CD4-positive, alpha-beta T cell treated with Interleukin-2 at 100 ng/mL for 4 hours (primary cell): ENCODE measurements at places on chromosomes 12 and 14.

DNA sequence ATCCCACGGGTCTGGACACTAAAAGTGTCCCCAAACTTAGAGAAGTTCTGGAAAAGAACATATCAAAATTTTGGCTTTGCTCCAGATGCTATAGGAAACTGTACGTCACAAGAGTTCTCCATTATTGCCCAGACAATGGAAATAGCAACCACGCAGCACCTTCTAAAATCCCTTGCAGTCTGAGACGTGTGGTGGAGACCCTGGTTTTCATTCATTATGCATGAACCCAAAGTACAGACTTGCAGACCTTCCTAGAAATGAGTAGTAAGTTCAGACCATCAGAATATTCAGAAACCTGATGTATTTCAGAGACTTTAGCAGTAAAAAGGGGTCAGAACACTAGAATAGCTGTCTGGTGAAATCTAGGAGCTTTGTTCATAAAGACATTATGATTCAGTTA is 50.0 kb upstream of the BCL2L14 start:
- no peak for DNase-seq

DNA sequence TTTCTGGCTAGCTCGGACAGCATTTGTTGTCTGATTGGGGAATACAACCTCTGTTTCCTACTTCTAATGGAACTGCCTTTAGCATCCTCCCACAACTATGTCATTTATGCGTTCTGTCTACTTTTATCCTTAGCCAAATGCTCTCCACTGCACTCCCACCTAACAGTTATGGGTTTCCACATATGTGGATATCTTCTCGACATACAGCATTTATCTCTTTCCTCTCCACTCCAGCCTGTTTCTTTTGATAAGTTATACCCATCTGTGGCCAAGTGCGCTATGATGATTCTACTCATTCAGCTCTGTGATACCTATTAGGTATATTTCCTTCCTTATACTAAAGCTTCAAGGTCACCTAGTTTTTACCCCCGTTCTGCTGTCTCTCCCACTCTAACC is 122.2 kb upstream of the NAP1L1 start:
- DNase-seq, result no peak

- no peak for DNase-seq
Measured at GRCh38 chr12:82971584-82971983, 284.9 kb downstream of the TMTC2 start.

DNA sequence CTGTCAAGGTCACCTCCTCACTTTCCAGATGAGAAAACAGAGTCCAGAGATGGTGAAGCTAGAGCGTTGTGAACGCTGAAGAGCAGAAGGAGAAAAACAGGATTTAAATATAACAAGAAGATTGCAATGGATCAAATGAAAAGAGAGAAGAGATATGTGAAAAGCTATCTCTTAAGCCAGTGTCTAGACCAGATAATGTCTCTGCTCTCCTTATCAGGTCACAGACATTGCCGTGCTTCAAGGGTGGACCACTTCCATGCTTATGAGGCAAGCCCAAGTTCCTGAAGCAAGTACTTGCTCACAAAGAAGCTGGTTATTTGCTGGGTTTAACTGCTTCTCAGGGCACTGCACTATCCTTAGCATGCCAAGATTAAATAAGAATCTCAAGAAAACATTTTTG is 31.6 kb upstream of the FRS2 start:
- no peak for DNase-seq

- DNase-seq, result no peak
Measured at GRCh38 chr14:59268011-59268410, 79.5 kb downstream of the DAAM1 start.

DNA sequence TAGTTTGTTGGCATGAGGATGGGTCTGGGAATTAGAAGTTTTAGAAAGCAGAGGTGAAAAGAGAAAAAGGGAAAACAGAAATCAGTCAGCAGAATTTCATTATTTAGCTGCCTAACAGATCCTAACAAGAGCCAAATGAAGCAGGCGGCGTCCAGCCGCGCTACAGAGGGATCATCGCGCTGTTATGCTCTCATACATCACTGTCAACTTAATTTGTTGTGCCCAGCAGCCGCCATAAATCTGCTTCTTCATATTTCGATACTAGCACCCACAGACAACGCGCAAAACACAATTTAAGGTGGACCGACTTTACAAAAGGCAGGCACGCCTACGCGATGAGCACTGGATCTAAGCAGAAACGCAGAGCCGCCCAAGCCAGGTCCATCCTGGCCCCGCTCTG is 66.7 kb downstream of the SETD3 start:
- DNase-seq, result no peak

GRCh38 chr12:69529021-69529420 is 56.2 kb upstream of the CCT2 start:
- no peak for DNase-seq

GRCh38 chr12:4833524-4833923 is 76.2 kb upstream of the KCNA1 start:
- DNase-seq, result no peak

DNA sequence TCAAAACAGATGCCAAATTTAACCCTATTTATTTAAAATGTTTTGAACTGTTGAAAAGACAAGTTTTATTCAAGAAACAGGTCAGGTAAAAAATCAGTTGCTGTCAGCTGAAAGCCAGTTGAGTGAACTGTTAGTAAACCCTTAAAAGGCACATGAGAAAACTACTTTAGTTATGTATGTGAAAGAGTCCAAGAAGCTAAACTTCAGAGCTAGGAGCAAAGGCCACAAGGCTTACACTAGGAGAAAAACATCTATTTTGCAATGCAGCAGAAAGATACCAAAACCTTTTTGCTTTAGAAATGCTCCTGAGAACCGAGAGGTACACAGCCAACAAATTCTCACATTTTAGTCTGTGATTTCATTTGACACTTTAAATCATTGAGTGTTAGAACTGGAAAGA is 375.2 kb downstream of the FSCB start:
- DNase-seq, result no peak

GRCh38 chr12:31482816-31483215 is 108.1 kb downstream of the DENND5B start:
- no peak for DNase-seq

DNA sequence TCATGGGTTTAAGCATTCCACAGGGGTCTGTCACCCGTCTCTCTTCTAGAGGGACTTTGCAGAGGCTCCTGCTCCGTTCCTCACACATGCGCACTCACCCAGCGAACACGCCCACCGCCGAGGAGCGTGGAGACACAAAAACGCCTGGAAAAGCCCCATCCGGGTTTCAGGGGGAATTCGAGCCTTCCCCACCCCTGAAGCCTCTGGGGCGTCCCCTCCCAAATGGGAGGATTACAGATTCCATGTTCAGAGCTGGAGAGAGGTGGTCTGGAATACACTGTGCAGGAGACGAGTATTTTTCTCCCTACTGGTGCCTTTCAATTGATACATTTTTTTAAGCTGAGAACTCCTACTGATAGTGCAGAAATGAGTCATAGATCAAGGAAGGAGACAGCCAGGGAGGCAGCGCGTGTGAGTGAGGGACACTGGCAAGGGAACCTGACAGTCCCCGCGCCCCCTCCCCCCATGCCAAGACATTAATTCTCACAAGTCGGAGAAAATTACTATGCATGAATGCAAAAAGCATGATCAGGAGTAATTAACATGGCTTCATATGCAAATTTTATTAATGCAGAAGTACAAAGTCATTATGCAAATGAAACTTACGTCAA is 36.9 kb downstream of the BCL11B start:
- DNase-seq, result peak; percentile 77

DNA sequence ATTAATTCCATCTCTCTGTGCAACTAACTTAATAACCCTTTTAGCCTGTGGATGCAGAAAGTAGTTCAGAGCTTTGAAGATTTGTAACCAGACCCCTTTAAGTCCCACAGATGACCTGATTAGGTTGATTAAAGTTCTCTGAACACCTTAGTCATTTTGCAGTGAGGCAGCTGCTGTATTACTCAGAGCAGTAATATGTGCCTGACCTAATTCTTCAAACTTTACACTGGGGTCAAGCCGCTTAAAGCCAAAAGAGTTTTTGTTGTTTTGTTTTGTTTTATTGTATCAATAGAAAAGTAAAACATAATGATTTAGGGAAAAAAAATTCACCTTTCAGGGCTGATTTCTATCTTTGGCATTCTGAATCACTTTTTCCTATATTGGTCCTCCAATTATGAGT is 78.6 kb upstream of the PLEKHG7 start:
- no peak for DNase-seq

DNA sequence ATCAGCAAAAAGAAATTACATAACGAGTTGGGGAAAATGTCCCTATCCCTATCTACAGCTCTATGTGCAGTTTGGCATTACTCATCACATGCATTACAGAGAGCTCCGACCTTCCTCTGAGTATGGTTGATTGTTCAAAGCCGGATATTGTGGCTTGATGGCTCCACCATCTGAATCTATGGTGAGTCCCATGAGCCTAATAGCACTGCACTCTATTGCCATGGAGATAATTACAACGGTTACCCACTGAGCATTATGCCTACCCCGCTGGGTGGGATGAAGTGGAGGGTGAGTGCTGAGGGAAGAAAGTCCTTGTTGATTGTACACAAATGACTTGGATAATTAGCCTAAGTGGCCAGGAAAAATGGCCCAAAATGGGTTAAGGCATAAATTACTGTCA is 800.5 kb downstream of the NRXN3 start:
- no peak for DNase-seq

GRCh38 chr12:7719946-7720730 is 8.9 kb downstream of the DPPA3 start:
- no peak for DNase-seq

DNA sequence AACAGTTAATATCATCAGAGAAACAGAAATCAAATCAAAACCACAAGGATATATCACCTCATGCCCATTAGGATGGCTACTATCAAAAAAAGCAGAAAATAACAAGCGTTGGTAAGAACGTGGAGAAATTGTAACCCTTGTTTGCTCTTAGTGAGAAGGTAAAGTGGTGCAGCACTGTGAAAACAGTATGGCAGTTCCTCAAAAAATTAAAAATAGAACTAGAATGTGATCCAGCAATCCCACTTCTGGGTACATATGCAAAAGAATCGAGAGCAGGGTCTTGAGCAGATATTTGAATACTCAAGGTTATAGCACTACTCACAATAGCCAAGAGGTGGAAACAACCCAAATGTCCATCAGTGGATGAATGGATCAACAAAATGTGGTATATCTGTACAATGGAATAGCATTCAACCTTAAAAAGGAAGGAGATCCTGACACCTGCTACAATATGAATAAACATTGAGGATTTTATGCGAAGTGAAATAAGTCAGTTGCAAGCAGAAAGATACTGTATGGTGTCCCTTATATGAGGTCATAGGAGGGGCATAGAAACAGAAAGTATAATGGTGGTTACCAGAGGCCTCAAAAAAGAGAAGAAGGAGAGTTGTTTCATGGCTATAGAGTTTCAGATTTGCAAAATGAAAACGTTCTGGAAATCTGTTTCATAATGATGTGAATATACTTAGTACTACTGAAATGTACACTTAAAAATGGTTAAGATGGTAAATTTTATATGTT is 131.0 kb upstream of the EEA1 start:
- DNase-seq, result no peak

DNA sequence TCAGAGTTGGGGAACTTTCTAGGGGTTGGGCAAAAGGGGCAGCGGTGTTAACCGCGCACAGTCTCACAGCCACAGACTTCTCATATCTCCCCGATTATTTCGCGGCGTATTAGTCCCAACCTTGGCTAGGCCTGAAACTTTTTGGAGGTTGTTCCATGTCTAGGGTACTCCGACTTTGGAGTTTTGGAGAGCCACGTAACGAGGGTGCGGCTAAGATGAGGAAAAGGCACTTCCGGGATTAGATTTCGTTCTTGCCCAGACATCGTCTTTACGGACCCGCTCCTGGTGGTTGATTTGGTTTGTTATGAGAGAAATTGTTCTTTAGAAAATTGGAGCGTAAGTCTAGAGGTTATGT is 513 bp downstream of the CCNK start:
- DNase-seq, result peak; percentile 13

- peak; percentile 33 for DNase-seq
Measured at GRCh38 chr14:31025367-31026076, at the start of gene AP4S1. TSS of gene AP4S1 (plus strand) at chr14:31025649. CDS start at chr14:31066197, 40,548 bp downstream.
